ENCODE measurements at places on chromosomes 13 and 19.

DNA sequence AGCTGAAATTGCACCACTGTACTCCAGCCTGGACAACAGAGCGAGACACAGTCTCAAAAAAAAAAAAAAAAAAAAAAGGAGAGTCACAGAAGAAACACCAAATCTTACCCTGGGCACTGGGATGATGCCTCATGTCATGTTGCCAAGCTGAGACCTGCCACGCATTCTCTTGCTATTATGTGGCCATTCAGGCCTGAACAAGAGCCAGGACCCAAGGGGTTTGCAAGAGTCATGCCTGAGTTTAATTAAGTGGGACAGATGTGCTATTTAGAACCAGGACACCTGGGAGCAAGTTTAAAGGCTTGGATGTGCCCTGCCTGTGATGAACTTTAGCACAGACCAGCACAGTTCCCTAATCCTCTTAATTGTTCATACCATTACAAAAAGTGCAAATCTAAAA is 9.8 kb downstream of the PNMA8A start:
- DNase-seq = no peak

DNA sequence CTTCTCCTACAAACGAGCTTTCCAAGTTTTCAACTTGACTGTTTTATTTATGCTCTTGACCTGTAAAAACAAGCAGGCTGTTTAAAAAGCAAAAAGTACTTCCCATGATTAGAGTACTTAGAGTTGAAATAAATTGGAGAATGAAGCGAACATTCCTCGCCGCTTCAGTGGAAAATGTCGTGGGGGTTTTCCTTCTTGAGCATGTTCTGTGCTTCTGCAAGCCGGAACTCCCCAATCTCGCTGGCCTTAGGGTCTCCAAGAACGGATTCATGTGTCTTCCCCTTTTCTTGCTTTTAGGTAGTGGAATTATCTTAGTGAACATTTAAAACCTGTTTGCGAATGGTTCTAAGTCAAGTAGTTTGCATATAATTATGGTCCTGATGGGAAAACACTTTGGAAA is 103.6 kb upstream of the ZNF536 start:
- no peak for DNase-seq

- DNase-seq = peak; percentile 92
Measured at GRCh38 chr19:1855040-1855827, 7.0 kb upstream of the REXO1 start.

- no peak for DNase-seq
Measured at GRCh38 chr13:43787997-43788396, 1.2 kb upstream of the ENOX1 start.

DNA sequence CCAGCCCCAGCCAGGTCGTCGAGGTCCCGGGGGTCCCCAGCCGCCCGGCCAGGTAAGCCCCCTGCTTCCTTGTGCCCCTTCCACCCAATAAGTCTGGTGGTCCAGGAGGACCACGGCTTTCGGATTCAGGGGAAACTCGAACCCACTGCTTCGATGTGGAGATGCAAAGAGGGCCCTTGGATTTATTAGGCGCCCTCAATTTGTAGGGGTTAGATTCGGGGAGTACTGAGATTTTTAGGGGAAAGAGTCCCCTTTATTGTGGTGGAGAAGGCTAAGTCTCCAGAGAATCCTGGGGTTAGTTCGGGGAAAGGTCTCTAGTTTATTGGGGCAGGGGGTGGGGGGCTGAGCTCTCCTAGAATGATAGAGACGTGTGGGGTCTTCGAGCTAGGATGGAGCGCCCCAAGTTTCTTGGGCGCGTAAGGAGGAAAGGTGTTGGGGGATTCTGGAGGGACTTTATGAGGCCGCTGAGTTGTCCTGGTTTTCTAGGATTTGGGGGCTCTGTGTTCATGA is 3.8 kb upstream of the LTBP4 start:
- no peak for DNase-seq

GRCh38 chr19:31147234-31147633 is 202.0 kb downstream of the TSHZ3 start:
- DNase-seq = no peak

GRCh38 chr19:18322318-18322758 is 538 bp downstream of the LSM4 start:
- peak; percentile 36 for DNase-seq

DNA sequence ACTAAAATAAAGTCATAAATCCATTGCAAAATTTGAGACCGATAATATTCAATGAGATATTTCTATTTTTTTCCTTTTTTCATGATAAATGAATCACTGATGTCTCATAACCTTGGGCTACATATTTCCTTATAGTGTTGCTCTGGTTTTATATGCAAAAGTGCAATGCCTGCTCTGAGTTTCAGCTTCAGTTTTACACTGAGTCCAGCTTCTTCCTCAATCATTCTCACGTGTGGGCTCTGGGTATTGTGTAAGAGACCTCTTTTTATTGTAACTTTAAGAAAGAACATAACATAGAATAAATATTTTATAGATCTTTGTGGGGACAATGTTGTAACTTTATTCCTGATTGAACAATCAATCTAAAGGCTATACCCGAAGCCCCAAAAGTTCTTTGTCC is 280.2 kb upstream of the EDNRB start:
- no peak for DNase-seq

GRCh38 chr19:27764186-27764804 is 1448.7 kb downstream of the UQCRFS1 start:
- no peak for DNase-seq

- no peak for DNase-seq
Measured at GRCh38 chr13:108561149-108561548, 68.3 kb upstream of the MYO16 start.

DNA sequence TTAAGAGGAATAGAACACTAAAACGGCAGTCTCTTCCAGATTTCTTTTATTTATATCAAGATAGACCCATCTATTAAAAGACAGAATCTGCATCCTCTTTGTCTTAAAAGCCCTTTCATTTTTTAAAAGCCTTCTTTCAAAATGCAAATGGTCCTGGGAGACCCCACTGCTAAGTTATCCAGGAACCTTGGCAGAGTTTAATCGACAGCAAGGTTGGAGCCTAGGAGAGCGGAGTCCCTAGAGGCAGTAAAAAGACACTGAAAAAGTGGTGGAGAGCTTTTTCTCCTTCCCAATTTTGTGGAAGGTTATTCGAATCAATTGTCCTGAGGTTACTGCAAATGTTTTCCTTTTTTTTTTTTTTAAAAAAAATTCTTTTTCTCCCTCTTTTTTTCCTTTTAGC is 294.7 kb downstream of the NALCN start:
- DNase-seq = no peak

DNA sequence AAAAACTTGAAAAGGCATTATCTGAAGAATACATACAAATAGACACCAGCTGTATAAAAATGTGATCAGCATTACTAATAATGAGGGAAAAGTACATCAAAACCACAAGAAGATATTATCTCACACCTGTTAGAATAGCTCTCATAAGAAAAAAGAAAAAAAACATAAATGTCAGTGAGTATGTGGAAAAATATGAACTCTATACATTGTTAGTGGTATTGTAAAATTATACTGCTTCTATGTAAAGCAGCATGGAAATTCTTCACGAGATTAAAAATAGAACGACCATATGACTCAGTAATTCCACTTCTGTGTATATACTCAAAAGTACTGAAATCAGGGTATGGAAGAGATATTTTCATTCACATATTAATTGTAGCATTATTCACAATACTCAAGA is 1146.4 kb downstream of the SLITRK5 start:
- no peak for DNase-seq

DNA sequence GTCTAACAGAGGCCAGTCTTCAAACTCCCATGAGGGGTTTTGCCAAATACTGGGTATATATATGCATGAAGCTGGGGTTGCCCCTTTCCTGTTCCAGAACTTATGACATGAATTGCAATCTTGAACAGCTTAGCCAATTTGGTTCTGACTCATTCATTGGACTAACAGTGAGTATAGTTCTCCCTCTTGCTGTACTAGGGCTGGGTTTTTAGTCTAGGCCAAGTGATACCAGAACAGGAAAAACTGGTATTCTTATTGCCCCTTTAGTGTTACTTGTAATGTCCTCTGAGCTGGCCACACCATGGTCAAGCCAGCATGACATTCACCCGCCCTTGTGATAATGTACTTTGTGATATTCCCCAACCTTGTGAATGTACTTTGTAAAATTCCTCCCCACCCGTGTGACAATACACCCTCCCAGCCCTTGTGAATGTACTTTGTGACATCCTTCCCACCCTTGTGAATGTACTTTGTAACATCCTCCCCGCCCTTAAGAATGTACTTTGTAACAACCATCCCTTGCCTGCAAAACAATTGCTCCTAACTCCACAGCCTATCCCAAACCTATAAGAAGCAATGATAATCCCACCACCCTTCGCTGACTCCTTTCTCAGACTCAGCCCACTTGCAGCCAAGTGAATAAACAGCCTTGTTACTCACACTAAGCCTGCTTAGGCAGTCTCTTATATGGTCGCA is 26.9 kb downstream of the ZNF846 start:
- DNase-seq = no peak

GRCh38 chr13:99426426-99426825 is 74.8 kb upstream of the TM9SF2 start:
- no peak for DNase-seq

DNA sequence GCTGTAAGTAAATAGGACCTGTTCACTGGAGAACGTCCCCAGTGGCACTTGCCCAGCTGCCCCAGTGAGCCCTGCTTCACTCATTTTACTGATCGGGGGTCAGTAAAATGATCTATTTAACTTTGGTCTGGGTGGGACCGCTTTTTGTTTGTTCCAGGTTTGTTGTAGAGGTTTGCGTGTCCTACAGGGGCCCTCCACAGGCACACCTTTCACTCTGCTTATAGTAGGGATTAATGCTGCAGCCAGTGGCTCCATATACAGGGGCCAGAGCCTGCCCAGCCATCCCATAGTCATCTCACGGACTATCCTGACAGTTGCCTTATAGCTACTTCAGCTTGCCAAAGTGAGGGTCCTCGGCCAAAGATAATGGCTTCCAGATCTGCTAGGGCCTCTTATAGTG is 104.1 kb downstream of the DNAJC3 start:
- no peak for DNase-seq

- DNase-seq = no peak
Measured at GRCh38 chr13:45349438-45349837, 8.5 kb upstream of the TPT1 start.

GRCh38 chr19:46495786-46496099 is at the start of gene PNMA8B:
TSS of gene PNMA8B (minus strand) at chr19:46495867. CDS start at chr19:46495465, 402 bp downstream.
- peak; percentile 35 for DNase-seq

DNA sequence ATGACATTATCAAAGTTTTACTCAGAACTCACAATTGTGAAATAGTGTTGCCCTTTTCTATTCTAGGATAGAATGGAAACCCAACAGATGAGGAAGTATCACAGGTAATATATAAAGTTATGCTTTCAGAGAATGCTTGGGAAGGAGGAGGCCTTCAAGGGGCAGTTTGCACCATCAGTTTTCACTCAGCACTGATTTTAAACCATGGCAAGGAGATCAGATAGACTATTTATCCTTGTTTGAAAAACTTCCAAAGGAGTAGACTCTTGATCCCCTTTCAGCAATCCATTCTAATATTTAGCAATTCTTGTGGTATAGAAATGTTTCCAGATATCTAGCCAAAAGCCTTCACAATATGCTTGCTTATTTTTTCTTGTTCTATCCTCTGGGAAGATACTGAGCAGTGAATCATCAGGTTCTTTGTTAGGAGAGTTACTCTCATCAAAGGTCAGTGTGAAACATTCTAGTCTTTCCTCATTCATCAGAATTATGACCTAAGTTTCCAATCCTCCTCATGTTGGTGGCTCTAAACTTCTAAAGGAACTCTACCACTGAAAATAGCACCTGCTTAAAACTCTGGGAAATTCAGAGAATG is 3.8 kb downstream of the GPC6 start:
- DNase-seq = no peak

- no peak for DNase-seq
Measured at GRCh38 chr13:58085274-58085673, 453.7 kb downstream of the PCDH17 start.

DNA sequence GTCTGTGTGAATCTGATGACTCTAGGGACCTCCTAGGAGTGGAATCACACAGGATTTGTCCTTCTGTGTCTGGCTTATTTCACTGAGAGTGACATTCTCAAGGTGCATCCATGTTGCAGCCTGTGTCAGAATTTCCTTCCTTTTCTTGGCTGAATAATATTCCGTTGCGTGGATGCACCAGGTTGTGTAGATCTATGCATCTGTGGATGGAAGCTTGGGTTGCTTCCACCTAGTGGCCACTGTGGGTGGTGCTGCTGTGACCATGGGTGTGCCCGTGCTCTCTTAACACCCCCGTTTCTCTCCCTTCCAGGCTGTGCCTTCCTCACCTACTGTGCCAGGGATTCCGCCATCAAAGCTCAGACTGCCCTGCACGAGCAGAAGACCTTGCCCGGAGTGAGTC is 26.2 kb downstream of the CELF5 start:
- peak; percentile 52 for DNase-seq

- no peak for DNase-seq
Measured at GRCh38 chr13:97497400-97497799, 63.4 kb downstream of the RAP2A start.

- DNase-seq = no peak
Measured at GRCh38 chr13:21242236-21242635, 65.8 kb downstream of the MRPL57 start.

- no peak for DNase-seq
Measured at GRCh38 chr19:53849237-53849676, 18.4 kb upstream of the MYADM start.

Measured in CD4-positive, alpha-beta T cell treated with Interleukin-17A for 1 hour (primary cell).